ENCODE measurements at places on chromosomes 16 and 17. TPM values are rescaled to one million over a fixed set of nuclear protein-coding genes. Genes with fewer than 3 reads are reported as not detected.

The PRR29 gene
- 0.30 TPM for total RNA-seq

The GPR139 gene
- not detected for total RNA-seq

The CMTM2 gene
- total RNA-seq, result 0.46 TPM

The ATF7IP2 gene
- total RNA-seq, result 35.5 TPM

The SLC16A13 gene
- 1.6 TPM for total RNA-seq

The HS3ST4 gene
- not detected for total RNA-seq

The CDH11 gene
- total RNA-seq, result 9.7 TPM

The HSF5 gene
- not detected for total RNA-seq

The KRT14 gene
- not detected for total RNA-seq

The ADAMTS18 gene
- not detected for total RNA-seq

The MYH1 gene
- total RNA-seq, result not detected

The ULK2 gene
- total RNA-seq, result 14.6 TPM

The DPEP2 gene
- total RNA-seq, result 1.1 TPM

The BRIP1 gene
- 0.22 TPM for total RNA-seq

The PTRH2 gene
- 9.0 TPM for total RNA-seq

The FKBP10 gene
- 10.6 TPM for total RNA-seq

The TBC1D3E gene
- total RNA-seq, result not detected

The CACNG3 gene
- total RNA-seq, result not detected

The CCL5 gene
- 1.6 TPM for total RNA-seq

The ABCC12 gene
- not detected for total RNA-seq

The NOD2 gene
- 0.48 TPM for total RNA-seq

The TNRC6C gene
- total RNA-seq, result 17.8 TPM

The ALOX15B gene
- not detected for total RNA-seq

The VAT1L gene
- total RNA-seq, result 13.7 TPM

The PITPNC1 gene
- 14.6 TPM for total RNA-seq

The PARD6A gene
- 3.2 TPM for total RNA-seq

The CHST5 gene
- total RNA-seq, result 0.22 TPM

The GJD3 gene
- total RNA-seq, result 1.3 TPM

The CYGB gene
- 34.2 TPM for total RNA-seq

The CORO7 gene
- 11.6 TPM for total RNA-seq

The SPATA22 gene
- 0.51 TPM for total RNA-seq

The IL17C gene
- not detected for total RNA-seq

The ANKRD40CL gene
- not detected for total RNA-seq

The EXOSC6 gene
- total RNA-seq, result 10.7 TPM

The LDAF1 gene
- total RNA-seq, result 148 TPM

The TMIGD1 gene
- total RNA-seq, result not detected

The HAP1 gene
- total RNA-seq, result not detected

Measured in Right ventricle myocardium superior (tissue), 1 donor.